Inflammatory macrophage treated with lipopolysaccharide for 1 hour (primary cell): ENCODE measurements at places on chromosomes 1 and 21.

- DNase-seq, result no peak
These were observed 314.1 kb upstream of the USP25 start for GRCh38 chr21:15415541-15416261.

DNA sequence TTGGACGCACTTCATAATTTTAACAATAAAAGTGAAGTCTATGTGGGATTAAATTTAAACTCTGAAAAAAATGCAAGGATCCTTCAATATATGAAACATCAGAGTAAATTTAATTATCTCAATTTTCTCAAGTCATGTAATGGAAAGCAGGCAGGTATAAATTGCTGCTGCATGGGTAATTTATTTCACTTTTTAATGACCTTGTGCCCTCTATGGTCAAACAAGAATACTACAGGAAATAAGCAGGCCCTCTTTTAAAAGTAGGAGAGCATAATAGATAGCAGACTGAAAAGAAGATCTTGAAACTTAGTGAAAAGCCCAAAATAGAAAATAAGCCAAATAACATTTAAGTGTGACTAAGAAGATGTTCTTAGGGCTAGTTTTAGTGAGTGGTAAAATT, 22.9 kb downstream of the BCAS2 start:
- peak; percentile 21 for DNase-seq

GRCh38 chr1:17235135-17235885, 13.6 kb upstream of the PADI3 start:
- no peak for DNase-seq

GRCh38 chr21:31351438-31351837, 7.4 kb upstream of the TIAM1 start:
- no peak for DNase-seq

- no peak for DNase-seq
These were observed 8.6 kb upstream of the ADGRB2 start for GRCh38 chr1:31772669-31773248.

- no peak for DNase-seq
These were observed 28.1 kb downstream of the PLXNA2 start for GRCh38 chr1:208216062-208216461.

GRCh38 chr1:112618721-112619517, at the start of gene ST7L:
ST7L (minus strand) TSS chr1:112619141; CDS start chr1:112619113, 28 bp downstream.
- DNase-seq, result peak; percentile 40

DNA sequence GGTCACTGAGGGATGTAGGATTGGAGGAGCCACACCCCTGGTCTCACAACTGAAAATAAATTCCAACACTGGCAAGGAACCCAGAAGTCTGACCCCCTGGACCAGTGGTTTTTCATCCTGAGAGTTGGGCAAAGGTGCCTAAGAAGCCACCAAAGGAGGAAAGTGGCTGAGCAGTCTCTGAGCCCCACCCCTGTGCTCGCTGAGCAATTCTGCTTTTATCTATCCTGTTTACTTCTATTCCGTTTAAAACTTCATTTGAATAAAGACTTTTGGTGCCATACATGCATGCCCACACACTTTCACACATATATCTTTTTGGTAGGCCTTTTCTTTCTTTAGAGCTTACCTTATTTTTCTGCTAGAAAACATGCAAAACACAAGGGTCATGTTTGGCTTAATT, 13.9 kb upstream of the CD53 start:
- no peak for DNase-seq

GRCh38 chr1:234656944-234657654, 47.1 kb upstream of the IRF2BP2 start:
- peak; percentile 91 for DNase-seq

DNA sequence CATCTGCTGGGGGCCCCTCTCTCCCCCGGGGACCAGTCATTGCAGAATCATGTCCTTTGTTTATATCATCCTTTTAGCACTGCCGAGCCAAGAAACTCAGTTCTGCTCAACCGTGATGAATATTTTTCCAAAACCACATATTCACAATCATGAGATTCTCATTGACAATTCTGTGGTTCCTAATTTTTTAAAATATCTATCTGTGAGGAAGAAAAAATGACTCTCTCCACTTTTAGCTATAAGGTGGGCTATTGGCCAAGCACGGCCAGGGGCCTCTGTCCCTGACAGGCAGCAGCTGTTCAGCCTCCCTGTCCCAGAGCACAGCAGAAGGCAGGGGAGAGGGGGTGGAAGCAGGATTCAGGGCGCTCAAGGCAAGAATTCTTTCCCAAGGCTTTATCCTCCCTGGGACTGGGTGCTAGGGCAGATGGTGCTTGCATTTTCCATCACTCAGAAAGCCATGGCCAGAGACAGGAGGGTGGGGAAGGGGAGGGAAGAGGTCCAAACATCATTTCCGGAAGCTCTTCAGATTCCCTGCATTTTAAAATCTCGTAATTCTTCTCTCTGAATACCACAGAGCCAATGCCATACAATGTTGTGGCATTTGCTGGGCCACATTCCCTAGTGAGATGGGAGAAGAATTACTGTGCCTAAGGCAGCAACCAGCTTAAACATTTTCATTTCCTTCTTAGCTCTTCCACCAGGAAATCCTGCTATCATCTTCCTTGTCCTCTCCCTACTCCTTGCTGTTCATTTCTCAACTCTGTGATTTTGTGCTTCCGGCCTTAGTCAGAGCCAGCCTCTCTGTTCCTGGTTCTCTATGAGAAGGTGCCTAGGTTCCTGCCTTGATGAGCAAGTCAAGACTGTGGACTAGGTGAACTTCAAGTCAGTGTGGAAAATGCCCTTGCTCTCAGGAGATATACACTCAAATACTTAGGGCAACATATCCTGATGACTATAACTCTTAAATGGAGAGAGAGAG, 60.3 kb downstream of the KCNJ6 start:
- no peak for DNase-seq

DNA sequence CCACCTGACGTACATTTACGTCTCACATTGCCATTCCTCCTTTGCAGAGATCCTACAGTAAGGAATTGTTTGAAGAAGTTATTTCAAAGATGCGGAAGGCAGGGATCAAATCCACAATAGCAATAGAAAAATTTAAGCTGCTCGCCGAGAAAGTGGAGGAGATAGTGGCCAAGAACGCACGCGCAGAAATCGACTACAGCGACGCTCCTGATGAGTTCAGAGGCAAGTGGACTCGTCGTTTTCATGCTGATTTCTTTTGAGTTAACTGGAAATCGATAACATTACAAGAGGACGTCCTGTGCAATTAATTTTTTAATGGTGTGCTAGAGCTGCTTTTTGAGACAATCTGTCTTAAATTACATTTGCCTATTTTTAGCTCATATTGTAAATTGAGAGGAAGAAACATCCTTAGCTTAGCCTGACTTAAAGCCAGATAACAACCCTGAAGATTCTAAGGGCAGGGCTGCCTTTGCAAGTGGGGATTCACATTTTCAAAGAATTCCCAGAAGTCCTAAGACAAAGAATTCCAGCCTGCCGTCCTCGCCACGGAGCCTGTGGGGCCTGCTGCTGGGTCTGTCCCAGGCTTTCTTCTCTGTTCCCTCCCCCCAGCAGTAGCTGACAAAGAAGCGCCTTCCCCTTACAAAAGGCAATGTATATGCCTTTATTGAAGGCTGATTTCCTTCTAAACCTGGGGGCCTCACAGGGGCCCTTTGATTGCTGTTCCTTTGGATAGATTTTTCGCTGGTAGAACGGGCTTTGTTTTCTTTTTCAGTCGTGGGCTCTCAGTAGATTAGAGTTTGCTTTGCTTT, 31.6 kb upstream of the KIF1B start:
- DNase-seq, result no peak

- DNase-seq, result no peak
These were observed 16.7 kb downstream of the C1orf174 start for GRCh38 chr1:3883194-3883925.

- DNase-seq, result no peak
These were observed 11.2 kb upstream of the SLC35E2B start for GRCh38 chr1:1703796-1704195.

GRCh38 chr1:206111271-206111927, 5.8 kb downstream of the AVPR1B start:
- DNase-seq, result no peak

DNA sequence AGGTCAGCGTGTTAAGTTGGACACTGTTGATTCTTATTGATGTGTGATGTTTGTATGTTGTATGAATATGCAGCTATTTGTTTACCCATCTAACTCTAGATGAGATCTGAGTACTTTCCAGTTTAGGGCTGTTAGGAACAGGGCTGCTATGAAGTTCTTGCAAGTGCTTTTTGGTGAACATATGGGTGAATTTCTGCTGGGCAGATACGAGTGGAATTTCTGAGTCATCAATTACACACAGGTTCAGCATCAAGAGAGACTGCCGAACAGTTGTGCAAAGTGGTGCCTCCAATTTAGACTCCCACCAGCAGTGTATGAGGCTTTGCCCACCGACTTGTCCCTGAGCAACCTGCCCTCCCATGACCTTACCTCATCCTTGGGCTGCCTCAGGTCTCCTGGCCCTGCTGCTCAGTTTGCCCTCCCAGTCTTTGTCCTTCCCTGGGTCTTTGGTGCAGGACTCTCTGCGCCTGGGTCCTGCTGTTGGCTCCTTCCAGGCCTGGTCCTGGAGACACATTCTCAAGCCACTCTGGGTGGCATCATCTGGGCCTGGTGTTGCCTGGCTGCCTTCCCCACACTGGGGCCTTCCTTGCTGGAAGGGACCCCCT, 343.6 kb downstream of the PTPRU start:
- no peak for DNase-seq

DNA sequence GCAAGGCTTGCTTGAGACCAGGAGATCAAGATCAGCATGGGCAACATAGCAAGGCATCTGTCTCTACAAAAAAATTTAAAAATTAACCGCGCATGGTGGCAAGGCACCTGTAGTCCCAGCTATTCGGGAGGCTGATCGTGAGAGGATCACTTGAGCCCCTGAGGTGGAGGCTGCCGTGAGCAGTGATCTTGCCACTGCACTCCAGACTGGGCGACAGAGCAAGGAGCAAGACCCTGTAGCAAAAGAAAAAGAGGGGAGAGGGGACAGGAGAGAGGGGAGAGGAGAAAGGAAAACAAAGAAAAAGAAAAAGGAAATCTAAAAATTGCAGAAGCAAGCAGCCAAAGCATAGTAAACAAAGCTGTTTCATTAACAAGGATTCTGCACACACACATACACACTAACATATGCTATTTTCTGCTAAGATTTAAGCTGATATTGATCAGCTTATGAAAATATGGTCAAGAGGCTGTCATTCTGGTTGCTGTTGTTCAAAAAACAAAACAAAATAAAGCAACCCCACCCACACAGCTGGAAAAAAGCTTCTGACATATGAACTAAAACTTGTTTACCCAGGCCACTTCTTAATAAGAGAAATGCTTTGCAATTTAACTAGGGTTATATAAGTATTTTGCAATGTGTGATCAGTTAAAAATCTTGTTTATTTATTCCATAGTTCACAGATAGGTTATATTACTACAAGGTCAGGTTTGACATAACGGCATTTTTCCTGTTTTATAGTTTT, 1.8 kb downstream of the ARNT start:
- no peak for DNase-seq

DNA sequence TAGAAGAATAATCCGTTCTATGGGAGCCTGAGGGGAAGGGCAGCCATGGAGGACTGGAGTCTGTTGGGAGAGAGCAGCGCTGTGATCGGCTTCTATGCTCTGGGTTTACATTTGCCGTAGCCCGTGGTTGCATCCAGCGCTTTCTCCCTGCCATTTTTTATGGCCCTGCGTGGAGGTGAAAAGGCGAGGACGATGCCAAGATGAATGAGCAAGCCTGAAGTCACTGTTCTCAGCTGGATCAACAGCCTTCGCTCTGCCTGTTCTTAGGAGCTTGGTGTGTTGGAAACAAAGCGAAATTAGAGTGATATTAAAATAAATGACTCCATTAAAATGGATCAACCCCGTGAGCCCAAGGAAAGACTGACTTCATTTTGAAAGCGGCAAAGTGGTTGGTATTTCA, 120.2 kb downstream of the KCNJ6 start:
- no peak for DNase-seq

GRCh38 chr1:218991089-218991488, 182.6 kb upstream of the LYPLAL1 start:
- no peak for DNase-seq

- peak; percentile 79 for DNase-seq
These were observed 14.1 kb upstream of the HEYL start for GRCh38 chr1:39653546-39654031.

GRCh38 chr1:56709269-56709880, 64.3 kb downstream of the PRKAA2 start:
- DNase-seq, result peak; percentile 13

- DNase-seq, result no peak
These were observed 3.0 kb upstream of the NDUFS5 start for GRCh38 chr1:39023140-39023539.

- no peak for DNase-seq
These were observed 28.7 kb upstream of the RD3 start for GRCh38 chr1:211520641-211521040.

GRCh38 chr1:184035719-184036516, 1.6 kb downstream of the COLGALT2 start:
- DNase-seq, result no peak

DNA sequence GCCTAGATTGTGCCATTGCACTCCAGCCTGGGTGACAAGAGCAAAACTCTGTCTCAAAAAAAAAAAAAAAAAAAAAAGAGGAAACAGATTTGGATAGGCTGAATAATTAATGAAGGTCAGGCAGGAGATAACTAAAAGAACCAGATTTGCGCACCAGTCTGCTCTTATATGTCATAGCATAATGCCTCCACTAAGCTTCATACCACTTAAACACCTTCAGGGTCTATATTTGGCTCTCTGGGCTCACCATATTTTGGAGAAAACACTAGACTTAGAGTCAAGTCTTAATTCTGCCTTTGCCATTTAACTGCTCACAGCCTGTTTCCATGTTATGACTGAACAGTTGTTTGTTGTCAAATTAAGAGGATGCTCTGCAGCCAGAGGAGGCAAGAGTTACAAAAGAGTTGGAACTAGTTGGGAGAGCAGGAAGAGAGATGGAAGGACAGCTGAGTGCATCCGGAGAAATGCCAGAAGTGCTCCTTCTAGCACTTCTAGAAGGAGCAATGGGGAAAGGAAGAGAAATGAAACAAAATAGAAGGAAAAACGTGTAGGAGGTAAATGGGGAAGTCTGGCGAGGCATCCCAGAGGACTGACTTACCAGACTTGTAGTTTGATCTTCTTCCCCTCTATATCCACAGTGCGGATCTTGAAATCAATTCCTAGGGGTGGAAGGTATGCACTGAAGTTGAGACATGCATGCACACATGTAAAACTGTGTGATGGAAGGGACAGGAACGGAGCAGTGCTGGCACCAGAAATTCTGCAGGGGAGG, 1.8 kb downstream of the RAB13 start:
- peak; percentile 44 for DNase-seq

- DNase-seq, result no peak
These were observed 346.1 kb downstream of the SIPA1L2 start for GRCh38 chr1:232283864-232284263.

- no peak for DNase-seq
These were observed 304.5 kb downstream of the BARHL2 start for GRCh38 chr1:90412563-90412962.

GRCh38 chr1:10612436-10613160, 137.8 kb downstream of the PEX14 start:
- DNase-seq, result no peak
